ENCODE measurements at places on chromosomes 1 and 21.

DNA sequence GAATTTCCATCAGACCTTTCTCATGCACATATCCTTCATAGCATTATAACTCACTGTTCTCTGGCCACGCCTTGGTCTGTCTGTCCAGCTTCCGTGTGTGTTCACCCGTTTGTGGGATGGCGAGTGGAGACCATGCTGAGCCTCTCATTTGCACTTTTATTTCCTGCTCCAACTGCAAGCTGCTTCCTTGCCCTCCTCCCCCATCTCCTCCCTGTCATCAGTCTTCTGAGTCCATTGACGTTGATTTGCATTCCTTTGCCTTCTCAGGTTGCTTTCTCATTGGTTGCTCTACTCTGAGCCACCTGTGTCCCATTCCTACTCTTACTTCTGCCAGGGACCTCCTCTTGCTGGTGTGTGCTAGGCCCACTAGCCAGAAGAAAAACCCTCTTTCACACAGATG lies 146.4 kb downstream of the NOS1AP start:
- ATAC-seq: no peak

GRCh38 chr1:59204001-59204400 lies 92.9 kb upstream of the FGGY start:
- ATAC-seq: no peak

- ATAC-seq: no peak
These were observed 58.5 kb upstream of the S1PR1 start for GRCh38 chr1:101178341-101178687.

GRCh38 chr1:7596126-7596965 lies 174.8 kb upstream of the VAMP3 start:
- peak; percentile 24 for ATAC-seq

GRCh38 chr1:76759171-76759860 lies 108.0 kb upstream of the ST6GALNAC5 start:
- ATAC-seq: no peak

GRCh38 chr1:183783767-183784637 lies 20.9 kb upstream of the RGL1 start:
- no peak for ATAC-seq

DNA sequence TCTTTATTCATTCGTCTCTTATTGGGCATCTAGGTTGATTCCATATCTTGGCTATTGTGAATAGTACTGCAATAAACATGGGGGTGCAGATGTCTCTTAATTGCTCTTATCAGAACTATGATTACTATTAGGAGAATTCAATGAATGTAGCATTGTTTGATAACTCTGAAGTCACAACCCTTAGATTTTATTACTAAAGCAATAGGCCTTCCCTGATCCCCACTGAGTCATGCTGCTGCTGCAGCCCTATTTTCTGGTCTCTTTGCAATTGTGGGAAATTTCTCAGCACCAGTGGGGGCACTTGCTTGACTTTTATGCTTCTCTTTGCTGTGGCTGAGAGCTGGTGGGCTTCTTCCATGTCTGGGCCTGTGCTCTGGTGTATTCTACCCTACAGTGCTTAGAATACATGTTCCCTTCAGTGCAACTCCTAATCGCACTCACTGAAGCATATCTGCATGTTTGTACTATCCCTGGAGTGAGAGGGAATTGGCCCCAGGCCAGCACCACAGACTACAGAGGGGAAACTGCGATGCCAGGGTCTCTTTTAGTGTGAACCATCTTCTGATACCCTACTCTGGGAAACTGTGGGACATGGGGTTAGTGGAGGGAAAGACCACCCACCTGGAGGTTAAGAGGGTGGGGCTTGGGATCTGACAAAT lies 52.2 kb upstream of the ROR1 start:
- ATAC-seq: no peak

DNA sequence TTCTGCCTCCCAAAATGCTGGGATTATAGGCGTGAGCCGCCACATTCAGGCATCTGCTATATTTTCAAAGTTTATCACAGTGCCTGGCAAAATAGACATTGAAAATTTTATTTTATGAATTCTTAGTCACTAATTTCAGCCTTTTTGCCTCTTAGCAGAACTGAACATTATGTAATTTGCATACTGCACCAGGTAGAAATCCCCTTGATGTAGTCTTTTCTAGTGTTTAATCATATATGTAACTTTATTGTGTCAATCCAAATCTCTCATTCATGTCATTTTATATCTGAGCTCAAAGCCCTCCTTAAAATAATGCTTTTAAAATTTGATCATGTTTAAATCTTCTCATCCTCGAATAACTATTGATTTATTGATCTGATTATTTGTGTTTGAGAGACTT lies 19.2 kb downstream of the WDTC1 start:
- ATAC-seq: peak; percentile 76

DNA sequence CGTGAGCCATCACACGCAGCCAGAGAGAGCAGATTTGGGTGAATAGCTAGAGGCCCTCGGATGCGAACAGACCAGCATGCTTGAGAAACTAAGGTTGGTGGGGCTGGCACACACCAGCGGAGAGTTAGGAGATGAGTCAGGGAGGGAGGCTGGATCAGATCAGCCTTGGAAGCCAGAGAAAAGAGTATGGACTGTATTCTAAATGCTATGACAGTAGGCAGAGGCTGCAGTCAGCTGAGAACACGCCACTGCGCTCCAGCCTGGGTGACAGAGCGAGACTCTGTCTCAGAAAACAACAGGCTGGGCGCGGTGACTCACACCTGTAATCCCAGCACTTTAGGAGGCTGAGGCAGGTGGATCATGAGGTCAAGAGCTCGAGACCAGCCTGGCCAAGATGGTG lies 4.0 kb upstream of the PLEKHM2 start:
- no peak for ATAC-seq
